ENCODE measurements at places on chromosomes 1 and 21. TPM values are rescaled to one million over a fixed set of nuclear protein-coding genes. Genes with fewer than 3 reads are reported as not detected.
A peak's percentile ranks its signal among the peaks of the same experiment; 100 is the strongest.

DNA sequence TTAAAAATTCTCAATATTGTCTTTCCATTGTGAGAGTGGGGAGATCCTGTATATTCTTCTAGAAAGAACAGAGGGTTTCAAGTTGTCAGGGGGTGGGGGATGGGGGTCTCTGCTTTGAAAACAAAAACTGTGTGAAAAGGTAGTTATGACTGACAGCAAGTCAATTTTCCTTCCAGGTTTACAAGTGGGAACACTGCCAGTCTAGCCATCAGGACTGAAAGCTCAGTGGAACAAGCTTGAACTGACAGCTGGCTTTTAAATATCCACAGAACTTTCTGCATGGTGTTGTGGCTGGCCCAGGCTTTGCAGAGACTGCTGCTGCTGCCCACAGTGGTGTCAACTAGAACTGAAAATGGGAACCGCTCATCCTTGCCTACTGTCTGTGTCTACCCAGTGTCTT lies 162.6 kb downstream of the TNR start:
- no peak overlapping the region for H3K27ac ChIP-seq
- H3K4me1 ChIP-seq: no peaks in the 10 kb centered on the region
- no peak overlapping the region for H3K4me3 ChIP-seq
- DNase-seq: no peak

GRCh38 chr1:108050911-108051629 lies 86.1 kb upstream of the VAV3 start:
- DNase-seq: no peak
- H3K27me3 ChIP-seq: peaks cover 8% of the 10 kb centered on the region
- H3K36me3 ChIP-seq: no peaks in the 10 kb centered on the region
- H3K4me1 ChIP-seq: peaks cover 5% of the 10 kb centered on the region
- no peak overlapping the region for H3K27ac ChIP-seq
- H3K4me3 ChIP-seq: no peak overlapping the region

DNA sequence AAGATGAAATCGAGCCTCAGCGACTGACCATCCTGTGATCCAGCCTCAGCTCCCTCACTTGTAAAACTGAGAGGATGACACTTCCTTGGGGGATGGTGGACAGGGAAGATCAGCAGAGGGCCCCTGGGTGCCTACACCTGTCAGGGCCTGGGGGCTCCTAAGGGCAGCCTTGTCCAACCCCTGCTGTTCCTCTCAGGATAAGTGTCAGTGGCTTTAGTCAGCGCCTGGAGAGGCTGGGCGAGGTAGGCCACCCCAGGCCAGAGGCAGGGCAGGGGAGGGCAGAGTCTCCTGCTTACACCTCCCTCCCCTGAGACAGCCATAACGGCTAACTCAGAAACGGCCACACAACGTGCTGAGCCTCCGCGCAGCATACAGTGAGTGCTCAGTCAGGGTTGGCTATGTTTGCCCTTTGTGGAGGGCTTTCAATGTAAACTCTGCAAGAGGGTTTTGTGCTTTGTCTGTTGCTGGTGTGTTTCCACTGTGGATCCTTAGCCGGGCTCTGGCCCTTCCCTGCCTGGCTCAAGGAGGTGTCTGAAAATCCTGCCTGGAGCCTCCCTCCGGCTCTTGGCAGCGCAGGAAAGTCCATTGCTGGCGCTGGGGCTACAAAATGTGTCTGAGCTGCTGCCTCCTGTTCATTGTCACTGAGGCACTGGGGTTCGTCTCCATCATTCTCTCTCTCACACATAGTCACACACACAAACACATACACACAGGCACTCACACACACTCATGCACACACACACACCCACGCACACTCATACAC lies 588.4 kb downstream of the PTPRU start:
- H3K36me3 ChIP-seq: no peaks in the 10 kb centered on the region
- no peak for DNase-seq
- H3K27ac ChIP-seq: no peak overlapping the region
- no peaks in the 10 kb centered on the region for H3K4me1 ChIP-seq
- no peak overlapping the region for H3K4me3 ChIP-seq

DNA sequence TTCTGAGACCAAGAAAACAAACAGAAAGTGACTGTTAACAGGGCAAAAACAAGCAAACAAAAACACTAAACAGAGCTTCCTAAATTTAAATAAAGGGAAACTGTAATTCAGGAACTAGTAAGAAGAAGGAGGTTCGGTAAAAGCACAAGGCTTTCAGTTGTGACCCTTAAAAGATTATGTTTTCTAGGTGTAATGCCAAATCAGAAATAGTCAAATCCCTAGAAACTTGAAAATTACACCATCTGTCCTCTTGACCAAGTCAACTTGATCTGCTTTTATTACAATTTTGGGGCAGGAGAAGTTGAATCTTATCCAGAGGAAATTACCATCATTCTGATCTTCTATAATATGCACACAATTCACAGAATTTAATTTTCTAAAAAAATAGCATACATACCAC lies 754.0 kb upstream of the ADGRL4 start:
- no peaks in the 10 kb centered on the region for H3K27me3 ChIP-seq
- no peak for DNase-seq
- H3K4me1 ChIP-seq: no peaks in the 10 kb centered on the region
- H3K36me3 ChIP-seq: no peaks in the 10 kb centered on the region
- H3K27ac ChIP-seq: no peak overlapping the region
- H3K4me3 ChIP-seq: no peak overlapping the region

GRCh38 chr1:59151860-59152259 lies 145.0 kb upstream of the FGGY start:
- no peak for DNase-seq
- H3K27ac ChIP-seq: peak overlapping the region; percentile 96
- peaks cover 7% of the 10 kb centered on the region for H3K36me3 ChIP-seq
- H3K4me3 ChIP-seq: peak overlapping the region; percentile 84
- peaks cover 90% of the 10 kb centered on the region for H3K4me1 ChIP-seq

C1orf87 gene
- total RNA-seq: not detected

GRCh38 chr1:41508290-41508689 lies 23.8 kb upstream of the EDN2 start:
- peaks cover 21% of the 10 kb centered on the region for H3K4me1 ChIP-seq
- no peak overlapping the region for H3K27ac ChIP-seq
- DNase-seq: no peak
- H3K36me3 ChIP-seq: peaks cover 9% of the 10 kb centered on the region
- peaks cover 1% of the 10 kb centered on the region for H3K27me3 ChIP-seq
- no peak overlapping the region for H3K4me3 ChIP-seq

DNA sequence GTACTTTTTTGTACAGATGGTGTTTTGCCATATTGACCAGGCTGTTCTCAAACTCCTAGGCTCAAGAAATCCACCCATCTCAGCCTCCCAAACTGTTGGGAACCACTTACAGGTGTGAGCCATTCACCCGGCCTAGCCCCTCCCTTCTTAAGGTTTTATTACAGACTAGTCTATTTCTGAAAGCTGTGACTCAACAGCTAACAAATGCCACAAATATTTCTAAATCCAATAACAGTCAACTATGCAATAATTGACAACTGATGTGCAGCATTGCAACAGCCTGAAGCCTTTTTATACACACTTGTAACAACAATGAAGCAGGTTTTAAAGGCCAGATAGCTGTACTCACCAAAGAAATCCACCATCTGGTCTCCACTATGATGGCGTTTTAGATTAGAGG lies 51.4 kb downstream of the GRIK1 start:
- no peaks in the 10 kb centered on the region for H3K27me3 ChIP-seq
- no peaks in the 10 kb centered on the region for H3K36me3 ChIP-seq
- no peak overlapping the region for H3K27ac ChIP-seq
- H3K4me1 ChIP-seq: no peaks in the 10 kb centered on the region
- no peak overlapping the region for H3K4me3 ChIP-seq

DPT gene
- not detected for total RNA-seq

CD5L gene
- total RNA-seq: not detected

- H3K27ac ChIP-seq: no peak overlapping the region
- no peaks in the 10 kb centered on the region for H3K36me3 ChIP-seq
- no peaks in the 10 kb centered on the region for H3K4me1 ChIP-seq
- DNase-seq: no peak
These were observed 71.1 kb downstream of the EPB41 start for GRCh38 chr1:28985427-28985826.

DNA sequence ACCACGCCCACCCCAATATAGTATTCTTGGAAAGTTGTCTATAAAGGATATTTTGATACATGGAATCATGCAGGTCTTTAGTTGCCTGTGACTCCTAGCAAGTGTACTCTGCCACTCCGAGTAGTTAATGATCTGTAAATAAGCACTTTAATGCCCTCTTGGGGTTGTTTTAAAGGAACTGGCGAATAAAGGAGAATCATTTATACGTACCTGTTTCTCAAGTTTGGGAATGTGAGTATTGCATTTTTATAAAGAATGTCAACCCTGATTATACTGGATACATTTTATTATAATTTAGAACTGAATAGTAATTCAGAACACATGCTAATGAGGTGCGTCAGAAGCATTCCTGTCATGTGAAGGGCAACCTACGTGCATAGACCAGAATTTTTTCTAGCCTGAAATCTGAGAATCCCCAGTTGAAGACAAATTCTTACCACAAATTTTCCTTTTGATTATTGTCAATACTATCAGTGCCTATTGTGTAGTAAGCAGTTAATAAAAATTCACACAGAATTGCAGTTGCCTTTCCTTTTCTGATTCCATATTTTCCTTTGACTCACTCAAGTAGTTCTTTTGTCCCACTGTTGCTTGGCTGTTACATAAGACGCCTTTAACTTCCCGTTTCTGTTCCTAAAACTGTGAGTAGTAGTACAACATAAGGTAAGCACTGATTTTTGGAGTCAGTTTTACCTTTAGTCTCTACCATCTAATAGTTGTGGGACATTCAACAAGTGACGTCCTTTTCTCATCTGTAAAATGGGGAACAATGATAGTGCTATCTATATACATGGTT lies 5.1 kb downstream of the AHCYL1 start:
- no peaks in the 10 kb centered on the region for H3K27me3 ChIP-seq
- no peak overlapping the region for H3K27ac ChIP-seq
- peaks cover 86% of the 10 kb centered on the region for H3K4me1 ChIP-seq
